Nephron progenitor cell (in vitro differentiated cells): ENCODE measurements at places on chromosomes 6 and 20.

DNA sequence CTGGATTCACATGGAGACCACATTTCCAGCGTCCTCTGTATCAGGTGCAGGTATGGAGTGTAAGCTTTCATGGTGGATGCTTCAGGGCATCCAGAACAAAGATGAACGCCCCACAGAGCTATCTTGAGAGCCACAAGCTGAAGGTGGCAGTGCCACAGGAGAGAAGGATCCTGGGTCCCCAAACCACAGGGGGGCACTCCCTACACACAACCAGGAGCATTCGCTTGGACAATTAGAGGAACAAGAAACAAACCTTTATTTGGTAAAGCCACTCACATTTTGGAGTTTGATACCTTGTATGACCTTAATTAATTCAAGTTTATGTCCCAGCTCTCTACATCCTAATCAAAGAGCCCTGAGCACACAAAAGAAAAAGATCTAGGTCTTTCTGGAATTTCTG is 406.3 kb downstream of the PREX1 start:
- no peak for DNase-seq

DNA sequence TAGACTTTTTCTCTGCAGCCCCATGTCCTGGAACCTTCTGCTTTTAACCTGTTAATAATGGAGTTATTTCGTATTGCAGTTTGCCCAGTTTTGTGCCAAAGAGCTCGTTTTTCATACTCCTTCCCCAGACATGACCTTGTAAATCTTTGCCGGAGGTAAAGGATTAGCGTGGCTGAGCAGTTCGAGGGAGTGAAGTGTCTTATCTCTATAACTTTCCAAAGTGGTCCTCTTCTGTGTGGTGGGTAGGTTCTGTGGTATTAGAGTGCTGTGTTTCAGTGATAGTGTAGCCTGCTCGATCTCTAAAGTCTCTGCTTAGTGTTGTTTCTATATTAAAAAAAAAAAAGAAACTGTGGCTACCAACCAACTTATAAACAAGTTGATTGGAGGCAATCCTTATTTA is 67.5 kb downstream of the FARS2 start:
- no peak for DNase-seq

- no peak for DNase-seq
Measured at GRCh38 chr6:21331235-21331634, 262.3 kb upstream of the SOX4 start.

GRCh38 chr6:152257581-152257980 is 379.6 kb downstream of the SYNE1 start:
- no peak for DNase-seq

DNA sequence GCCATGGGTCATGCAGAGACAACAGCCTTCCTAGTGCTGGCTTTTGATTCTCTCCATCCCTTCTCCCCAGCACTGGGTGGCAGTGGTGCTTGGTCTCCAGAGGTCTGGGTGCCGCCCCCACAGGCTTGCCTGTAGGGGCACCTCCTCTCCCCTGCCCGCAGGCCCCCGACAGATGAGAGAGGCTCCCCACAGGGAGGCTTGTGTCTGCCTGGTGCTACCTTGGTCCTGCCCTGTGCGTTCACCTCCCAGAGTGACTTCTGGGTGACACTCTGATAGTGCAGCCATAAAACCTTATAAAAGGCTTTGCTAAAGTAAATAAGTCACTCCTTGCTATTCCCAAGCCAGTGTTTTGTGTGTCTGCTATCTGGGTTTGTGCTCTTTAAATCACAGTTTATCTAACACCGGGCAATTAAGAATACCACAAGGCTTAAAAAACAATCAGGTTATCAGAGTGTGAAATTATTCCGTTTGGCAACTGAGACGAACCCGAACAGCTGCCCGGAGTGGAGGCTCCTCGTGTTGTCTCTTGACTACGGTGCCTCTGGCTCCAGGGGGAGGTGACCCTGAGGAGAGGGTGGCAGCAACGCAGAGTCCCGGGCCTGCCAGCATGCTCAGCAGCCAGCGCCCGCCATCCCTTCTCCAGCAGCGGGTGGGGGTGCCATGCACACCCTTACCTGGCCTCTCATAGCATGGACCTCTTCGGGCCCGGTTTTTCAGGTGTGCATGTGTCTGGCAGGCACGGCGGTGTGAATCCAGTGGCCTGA is 5.4 kb upstream of the C20orf204 start:
- no peak for DNase-seq
